Type B pancreatic cell (in vitro differentiated cells): ENCODE measurements at places on chromosomes 7 and 10. TPM values are rescaled to one million over a fixed set of nuclear protein-coding genes. Genes with fewer than 3 reads are reported as not detected.

BAMBI gene
- 36.9 and 57.3 TPM in 2 replicates for total RNA-seq

KAZALD1 gene
- total RNA-seq, result 6.9 and 17.1 TPM in 2 replicates

R3HCC1L gene
- 14.2 and 15.4 TPM in 2 replicates for total RNA-seq

ENKUR gene
- total RNA-seq, result 1.6 and 7.2 TPM in 2 replicates

NKX2-3 gene
- total RNA-seq, result not detected in 2 replicates

TFEC gene
- total RNA-seq, result 0.12 and 0.62 TPM in 2 replicates

A1CF gene
- total RNA-seq, result 12.1 and 26.1 TPM in 2 replicates

GRCh38 chr10:98373260-98374040, 41.5 kb downstream of the PYROXD2 start:
- H3K4me1 ChIP-seq, result peaks cover 34% of the 10 kb centered on the region
- H3K27ac ChIP-seq, result peak overlapping the region; percentile 50
- no peak for DNase-seq

GRCh38 chr10:112000466-112000865, 183.1 kb downstream of the GPAM start:
- DNase-seq, result no peak
- H3K4me3 ChIP-seq, result no peak overlapping the region
- H3K27ac ChIP-seq, result no peak overlapping the region

GRCh38 chr10:119815671-119816070, 57.0 kb downstream of the MCMBP start:
- no peak overlapping the region for H3K27ac ChIP-seq
- no peaks in the 10 kb centered on the region for H3K27me3 ChIP-seq
- DNase-seq, result no peak
- H3K4me3 ChIP-seq, result no peak overlapping the region

DNA sequence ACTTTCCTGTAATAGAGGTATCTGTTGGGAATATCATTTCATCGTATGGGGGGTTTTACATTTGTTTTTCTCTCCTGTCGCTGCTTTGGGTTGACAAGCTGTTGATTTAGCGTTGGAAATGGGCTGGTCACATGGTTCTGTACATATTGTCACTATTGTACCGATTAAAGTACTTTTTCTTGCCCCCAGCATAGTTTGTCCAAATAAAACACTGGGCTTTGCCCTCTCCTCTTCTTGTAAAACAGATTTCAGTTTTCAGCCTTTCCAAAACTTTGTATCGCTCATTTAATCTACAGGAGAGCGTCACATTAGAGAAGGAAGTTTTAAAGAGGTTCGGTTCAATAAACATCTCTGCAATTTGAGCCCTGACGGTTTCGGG, 4.0 kb downstream of the BMI1 start:
- no peak for DNase-seq
- peak overlapping the region; percentile 82 for H3K27ac ChIP-seq
- peak overlapping the region; percentile 93 for H3K4me3 ChIP-seq
- H3K36me3 ChIP-seq, result peaks cover 20% of the 10 kb centered on the region
- H3K27me3 ChIP-seq, result peaks cover 51% of the 10 kb centered on the region

DNA sequence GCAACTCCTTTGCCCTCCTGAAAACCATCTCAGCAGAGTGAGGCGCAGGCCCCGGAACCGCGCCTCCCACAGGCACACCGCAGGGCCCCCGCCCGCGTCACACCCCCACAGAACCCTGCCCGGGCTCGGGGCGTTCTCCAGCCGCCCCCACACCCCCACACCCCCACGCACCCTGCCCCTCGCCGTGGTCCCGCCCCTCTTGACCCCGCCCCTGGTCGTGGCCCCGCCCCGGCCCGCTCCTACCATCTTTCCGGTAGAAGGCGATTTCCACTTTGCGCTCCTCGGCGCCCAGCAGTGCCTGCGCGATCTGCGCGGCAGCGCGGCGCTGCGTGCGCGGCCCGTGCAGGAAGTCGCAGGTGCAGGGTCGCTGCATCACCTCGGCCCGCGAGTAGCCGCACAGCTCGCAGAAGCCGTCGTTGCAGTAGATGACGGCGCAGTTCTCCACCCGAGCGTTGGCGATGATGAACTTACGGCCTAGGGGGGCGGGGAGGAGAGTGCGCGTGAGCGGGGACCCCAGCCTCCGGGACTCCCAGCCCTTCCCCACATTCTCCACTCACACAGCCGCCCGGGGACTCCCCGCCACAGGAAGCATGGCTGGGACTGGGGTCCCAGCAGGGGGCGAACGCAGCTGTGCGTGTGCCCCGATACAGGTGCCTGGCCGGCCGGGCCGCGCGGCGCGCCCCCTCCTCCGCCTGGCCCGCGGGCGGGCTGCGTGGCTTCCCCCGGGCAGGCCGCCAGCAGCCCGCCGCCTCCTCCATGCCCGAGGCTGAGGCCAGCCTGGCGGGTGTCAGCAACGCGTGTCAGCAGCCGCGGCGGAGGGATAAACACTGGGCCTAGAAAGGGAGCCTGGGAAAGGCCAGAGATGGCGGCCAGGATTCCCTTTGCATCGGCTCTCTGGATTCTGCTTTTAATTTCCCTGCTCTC, 3.4 kb downstream of the KCNH2 start:
- H3K4me1 ChIP-seq, result peaks cover 43% of the 10 kb centered on the region
- H3K4me3 ChIP-seq, result peak overlapping the region; percentile 85
- peaks cover 49% of the 10 kb centered on the region for H3K27me3 ChIP-seq
- H3K36me3 ChIP-seq, result no peaks in the 10 kb centered on the region
- peak overlapping the region; percentile 68 for H3K27ac ChIP-seq
